Right lung (tissue), 10 donors: ENCODE measurements at places on chromosomes 16 and 17. TPM values are rescaled to one million over a fixed set of nuclear protein-coding genes. Genes with fewer than 3 reads are reported as not detected.

The KAT7 gene
- polyA plus RNA-seq: 44.1 TPM

DNA sequence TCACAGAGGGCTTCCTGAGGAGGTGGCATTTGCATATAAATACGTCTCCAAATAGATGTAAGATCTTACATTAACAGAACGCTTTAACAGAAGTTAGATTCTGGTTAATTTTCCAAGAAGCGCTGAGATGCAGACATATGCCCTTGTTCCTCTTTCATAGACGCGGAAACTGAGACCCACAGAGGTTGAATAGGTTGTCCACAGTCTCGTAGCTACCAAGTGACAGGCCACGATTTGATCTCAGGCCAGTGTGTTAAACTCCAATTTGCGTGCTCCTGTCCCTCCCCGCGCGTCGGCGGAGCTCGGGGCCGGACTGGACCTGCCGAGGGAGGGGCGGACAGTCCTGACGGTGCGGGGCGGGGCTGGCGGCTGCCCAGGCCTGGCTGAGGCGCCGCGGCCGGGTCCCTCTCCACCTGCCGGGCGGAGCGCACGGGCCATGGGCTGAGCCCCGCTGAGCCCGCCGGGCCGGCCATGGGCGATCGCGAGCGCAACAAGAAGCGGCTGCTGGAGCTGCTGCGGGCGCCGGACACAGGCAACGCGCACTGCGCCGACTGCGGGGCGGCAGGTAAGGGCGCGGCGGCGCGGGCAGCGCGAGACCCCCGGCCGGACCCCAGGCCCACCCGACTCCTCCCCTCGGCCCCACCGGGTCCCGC lies at the start of gene ADAP2:
TSS of gene ADAP2 (plus strand) at position 402 of the 653 bp plus-strand sequence. CDS start at position 472, 70 bp downstream.
- no peak for DNase-seq

The MT1F gene
- 5.7 TPM for polyA plus RNA-seq

DNA sequence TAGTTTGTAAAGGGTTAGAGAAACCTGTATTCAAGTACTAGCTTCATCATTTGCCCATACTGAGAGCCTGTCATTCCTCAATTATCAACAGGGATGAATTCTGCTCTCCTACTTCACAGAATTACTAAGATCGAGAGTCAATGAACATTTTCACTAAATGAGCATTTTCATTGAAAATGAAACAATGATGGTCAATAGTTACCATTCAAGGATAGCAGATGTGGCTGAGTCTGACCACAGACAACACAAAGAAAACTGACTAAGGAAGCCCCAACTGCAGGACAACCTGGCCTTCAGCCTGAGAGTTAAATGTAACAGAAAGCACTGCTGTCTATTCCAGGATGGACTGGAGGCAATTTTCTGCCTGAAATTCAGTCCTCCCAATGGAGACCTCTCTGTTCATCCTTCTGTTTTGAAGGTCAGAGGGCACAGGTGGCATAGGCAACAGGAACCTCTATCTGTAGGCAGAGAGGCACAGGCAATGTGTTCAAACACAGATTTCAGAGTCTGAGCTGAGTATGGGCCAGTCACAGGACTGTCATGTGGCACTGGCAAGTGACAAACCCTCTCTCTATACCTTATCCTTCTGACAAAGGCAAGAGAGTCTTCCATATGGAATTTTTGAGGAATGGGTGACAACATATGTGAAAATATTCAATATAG lies 19.5 kb downstream of the TRAF4 start:
- no peak for DNase-seq

The KRTAP3-1 gene
- not detected for polyA plus RNA-seq

The NPIPA7 gene
- polyA plus RNA-seq: 25.9 TPM

DNA sequence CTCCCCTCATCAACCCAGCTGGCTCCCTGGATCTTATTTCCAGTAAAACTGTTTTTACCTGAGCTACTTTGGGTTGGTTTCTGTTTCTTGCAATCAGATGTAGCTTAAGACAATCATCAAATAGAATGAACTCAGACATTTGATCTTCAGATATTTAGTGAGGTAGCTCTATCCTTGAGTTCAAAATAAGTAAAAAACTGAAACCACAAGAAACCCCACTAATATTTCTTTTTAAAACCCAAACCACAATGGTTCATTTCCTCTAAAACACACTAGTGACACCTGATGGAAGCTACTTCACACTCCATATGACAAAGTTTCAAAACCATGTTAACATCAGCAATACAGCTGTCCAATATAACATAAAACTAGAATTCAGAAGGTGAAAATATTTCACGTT lies 37.8 kb downstream of the CACNG1 start:
- no peak for DNase-seq

The GOT2 gene
- 58.4 TPM for polyA plus RNA-seq

- no peak for DNase-seq
Measured at GRCh38 chr16:14071576-14072271, 605 bp downstream of the MRTFB start.

DNA sequence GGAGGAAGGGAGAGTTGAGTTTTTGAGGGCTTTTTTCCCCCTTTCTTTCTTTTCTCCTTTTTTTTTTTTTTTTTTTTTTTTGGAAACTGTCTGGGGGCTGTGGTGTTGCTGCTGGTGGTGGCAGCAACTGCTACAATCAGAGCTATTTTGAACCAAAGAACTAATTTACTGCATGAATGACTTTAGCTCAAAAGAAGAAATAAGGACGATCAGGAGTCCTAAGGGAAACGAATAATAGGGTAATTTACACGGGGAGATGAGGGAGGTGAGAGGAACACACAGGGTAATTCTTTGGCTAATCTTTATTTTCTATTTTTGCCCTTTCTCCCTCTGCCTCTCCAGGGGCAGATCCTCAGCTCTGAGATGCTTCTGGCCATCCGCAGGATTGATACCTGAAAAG lies 119.8 kb downstream of the TMEM132E start:
- DNase-seq: no peak

GRCh38 chr16:85424260-85425073 lies 188.7 kb upstream of the GSE1 start:
- no peak for DNase-seq

DNA sequence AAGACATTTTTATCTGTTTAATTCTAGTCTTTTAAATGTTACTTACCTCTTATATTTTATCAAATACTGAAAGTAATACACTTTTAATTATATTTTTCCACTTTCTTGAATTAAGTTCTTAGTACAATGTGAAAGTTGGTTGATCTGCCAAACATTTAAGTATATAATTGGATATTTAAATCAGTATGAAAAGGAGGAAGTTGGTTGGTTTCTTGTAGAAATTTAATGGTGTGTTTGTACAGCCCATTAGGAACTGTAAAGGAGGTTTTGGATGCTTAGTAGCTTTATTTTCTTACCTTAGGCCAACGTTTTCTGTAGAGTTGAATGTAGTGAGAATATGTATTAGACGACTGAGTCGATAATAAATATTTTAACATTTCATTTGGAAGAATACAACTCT lies 5.4 kb downstream of the NFATC3 start:
- DNase-seq: no peak

GRCh38 chr16:1093284-1094123 lies 2.5 kb downstream of the C1QTNF8 start:
- DNase-seq: no peak

The AANAT gene
- not detected for polyA plus RNA-seq

- no peak for DNase-seq
Measured at GRCh38 chr16:78436846-78437245, 337.4 kb downstream of the WWOX start.

- no peak for DNase-seq
Measured at GRCh38 chr17:64282753-64283080, 19.7 kb upstream of the TEX2 start.

The CDYL2 gene
- polyA plus RNA-seq: 4.5 TPM

The NOXO1 gene
- polyA plus RNA-seq: 0.53 TPM

The KAT2A gene
- 69.8 TPM for polyA plus RNA-seq

GRCh38 chr17:71980171-71980570 lies 140.6 kb upstream of the SOX9 start:
- DNase-seq: no peak

DNA sequence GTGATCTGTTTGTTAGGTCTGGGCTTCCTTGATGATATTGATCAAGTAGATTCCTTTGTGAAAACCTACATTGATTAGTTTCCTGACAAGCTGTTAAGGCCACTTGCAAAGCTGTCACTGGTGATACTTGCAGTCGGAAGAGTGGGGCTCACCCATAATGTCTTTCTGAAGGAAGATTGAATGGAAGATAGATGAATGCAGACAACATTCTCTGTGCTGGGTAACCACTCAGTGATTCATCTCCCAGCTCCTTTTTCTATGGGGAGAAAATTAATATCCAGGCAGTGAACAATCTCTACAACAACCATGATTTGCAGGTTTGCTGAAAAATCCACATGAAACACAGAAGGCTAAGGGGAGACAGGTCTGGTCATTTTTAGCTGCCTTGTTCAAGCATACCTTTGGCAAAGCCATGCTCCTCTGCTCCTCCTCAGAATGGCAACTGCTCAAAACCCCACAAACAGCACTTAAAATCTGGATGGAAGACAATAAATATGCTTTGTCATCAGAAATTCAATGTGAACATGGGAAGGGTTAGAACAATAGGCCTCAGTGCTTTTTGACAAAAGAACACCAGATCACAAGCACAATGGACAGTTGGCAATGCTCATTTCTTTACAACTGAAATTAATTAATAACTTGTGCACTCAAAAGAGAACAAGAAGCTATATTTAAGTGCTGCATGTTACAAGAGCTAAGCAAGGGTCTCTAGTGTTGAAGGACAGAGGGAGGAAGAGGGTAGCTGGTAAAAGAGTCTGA lies 495.4 kb downstream of the TOX3 start:
- DNase-seq: no peak

DNA sequence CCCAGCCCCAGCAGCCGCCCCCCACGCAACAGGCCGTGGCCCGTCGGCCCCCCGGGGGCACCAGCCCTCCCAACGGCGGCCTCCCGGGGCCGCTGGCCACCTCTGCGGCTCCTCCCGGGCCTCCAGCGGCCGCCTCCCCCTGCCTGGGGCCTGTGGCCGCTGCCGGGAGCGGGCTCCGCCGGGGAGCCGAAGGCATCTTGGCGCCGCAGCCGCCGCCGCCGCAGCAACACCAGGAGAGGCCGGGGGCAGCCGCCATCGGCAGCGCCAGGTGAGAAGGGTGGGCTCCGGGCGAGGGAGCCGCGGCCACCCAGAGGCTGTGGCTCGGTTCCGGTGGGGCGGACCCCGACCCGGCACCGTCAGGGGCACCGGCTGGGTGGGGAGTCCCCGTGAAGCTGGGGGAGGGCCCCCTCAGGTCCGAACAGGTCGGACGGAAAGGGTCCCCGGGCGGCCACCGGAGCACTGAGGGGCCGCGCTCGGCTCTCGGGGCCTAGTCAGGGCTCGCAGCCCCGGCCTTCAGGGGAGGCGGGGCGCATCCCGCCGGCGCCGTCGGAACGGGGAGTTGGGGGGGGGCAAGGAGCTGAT lies 583 bp downstream of the ATXN2L start:
- DNase-seq: no peak

DNA sequence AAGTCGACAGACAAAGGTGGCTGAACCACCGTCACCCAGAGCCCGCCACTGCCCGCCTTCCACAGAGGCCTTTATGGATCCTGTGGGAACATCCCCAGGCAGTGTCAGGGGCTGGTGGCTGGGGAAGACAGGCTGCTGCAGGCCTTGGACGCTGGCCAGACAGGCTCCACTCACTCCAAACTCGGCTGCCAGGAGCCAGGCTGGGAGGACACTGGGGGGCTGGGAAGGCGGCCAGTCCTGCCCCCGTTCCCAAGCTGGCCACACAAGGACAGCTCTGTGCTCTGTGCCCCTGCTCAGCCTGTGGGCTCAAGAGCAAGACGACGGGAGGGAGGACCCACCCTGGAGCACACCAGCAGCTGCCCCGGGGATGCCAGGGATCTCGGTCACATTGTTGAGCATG lies 7.6 kb upstream of the LCAT start:
- DNase-seq: no peak

The MYH2 gene
- not detected for polyA plus RNA-seq

DNA sequence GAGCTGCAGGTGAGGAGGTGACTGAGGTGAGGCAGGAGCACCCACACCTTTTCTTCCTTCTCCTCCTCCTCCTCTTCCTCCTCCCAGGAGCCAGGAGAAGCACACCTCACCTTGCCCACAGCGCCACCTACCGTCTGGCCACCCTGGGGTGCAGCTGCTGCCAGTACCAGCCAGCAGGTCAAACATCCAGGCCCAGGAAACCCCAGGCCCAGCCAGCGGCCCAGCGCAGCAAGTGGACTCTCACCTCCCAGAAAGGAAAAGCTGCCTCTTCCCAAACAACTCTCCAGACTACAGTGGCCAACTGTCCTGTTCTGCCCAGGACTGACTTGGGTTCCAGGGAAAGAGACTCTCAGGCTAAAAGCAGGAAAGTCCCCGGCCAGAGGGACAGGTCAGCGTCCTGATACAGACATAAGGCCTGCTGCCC lies 22.7 kb downstream of the PEMT start:
- no peak for DNase-seq

The C17orf78 gene
- not detected for polyA plus RNA-seq

The ZDHHC1 gene
- 14.8 TPM for polyA plus RNA-seq

The CMTM2 gene
- polyA plus RNA-seq: 1.1 TPM

DNA sequence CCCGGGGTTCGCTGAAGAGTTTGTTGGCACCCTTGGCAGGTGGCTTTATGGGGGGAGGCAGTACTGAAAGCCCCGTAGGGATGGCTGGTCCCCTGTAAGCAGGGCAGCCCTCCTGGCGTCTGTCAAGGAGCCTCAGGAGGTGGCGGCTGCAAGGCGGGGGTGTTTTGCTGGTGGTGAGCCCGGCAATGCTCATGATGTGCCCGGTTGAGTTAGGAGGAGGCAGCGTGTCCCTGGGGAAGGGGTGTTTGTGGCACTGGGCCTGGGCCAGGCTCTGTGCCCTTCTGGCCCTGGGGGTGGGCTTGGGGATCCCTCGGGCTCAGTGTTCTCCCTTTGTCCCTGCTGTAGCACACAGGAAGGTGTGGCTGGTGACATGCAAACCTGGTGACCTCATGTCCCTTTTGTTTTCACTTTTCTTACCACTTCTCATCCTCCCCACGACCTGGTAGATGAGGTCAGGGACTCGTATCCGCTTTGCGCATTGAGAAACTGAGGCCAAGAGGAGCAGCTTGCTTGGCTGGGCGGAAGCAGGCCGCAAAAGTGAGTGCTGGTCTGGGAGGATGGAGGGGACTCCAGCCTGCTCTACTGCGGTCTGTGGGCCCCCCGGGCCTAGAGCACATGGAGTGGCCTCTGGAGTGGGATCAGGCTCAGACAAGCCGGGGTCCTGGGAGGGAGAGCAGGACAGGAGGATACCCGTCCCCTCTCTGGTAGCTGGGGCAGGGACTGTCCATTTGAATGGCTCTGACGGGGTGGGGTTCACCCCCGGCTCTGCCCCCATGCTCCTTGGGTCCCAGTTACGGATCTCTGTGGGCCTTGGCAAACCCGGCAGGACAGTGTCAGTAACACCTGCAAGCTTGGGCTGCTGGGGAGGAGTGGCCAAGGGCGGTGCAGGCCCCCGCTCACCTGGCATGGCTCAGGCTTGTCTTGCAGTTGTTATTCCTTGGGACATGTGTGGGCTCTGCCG lies 2.2 kb downstream of the SNN start:
- no peak for DNase-seq

GRCh38 chr17:41799366-41799765 lies 12.4 kb downstream of the P3H4 start:
- no peak for DNase-seq

- no peak for DNase-seq
Measured at GRCh38 chr16:79195938-79196337, 404.6 kb downstream of the MAF start.

The NTN1 gene
- 16.8 TPM for polyA plus RNA-seq

GRCh38 chr17:9557161-9557755 lies 18.4 kb downstream of the STX8 start:
- DNase-seq: no peak
